ENCODE measurements at places on chromosomes 7 and 10.
A peak's percentile ranks its signal among the peaks of the same experiment; 100 is the strongest.

DNA sequence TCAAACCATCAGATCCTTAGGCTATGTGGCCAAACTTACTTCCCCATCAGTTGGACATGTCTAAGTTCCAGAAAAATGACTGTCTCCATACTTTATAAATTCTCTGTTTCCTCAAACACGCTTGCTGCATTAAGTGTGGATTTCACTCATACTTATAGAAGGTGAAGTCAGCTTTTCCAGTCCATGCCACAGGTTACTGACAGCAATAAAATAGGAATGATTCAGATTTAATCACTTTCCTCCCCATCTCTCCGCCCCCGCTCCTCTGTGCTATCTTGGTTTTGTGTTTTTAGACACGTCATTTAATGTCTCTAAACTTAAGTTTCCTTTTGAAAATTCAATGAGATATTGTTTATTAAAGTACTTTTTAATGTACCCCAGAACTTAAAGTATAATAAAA, 1098.0 kb upstream of the C7orf33 start:
- no peak for DNase-seq

DNA sequence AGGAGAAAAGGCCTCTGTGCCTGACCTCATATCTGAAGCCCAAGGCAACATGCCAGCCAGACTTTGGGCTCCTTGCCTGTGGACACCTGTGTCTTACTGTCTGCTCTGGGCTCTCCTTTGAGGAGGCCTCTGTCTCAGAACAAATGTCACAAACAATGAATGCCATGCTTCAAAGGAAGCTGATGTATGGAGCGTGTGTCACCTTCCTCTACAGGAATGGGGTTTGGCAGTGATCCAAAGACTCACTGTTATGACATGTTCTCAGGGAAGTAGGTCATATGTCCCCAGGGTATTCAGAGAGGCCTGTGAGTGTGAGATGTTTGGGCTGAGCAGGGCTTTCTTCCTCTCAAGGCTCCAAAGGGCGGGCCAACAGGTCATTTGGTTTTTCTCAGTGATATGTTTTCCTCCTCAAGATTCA, 38.4 kb downstream of the PTPRE start:
- DNase-seq, result no peak

GRCh38 chr7:44324481-44325200, 753 bp downstream of the CAMK2B start:
- no peak for DNase-seq

- no peak for DNase-seq
Observed at GRCh38 chr7:92133133-92133736, 1.0 kb downstream of the CYP51A1 start.

DNA sequence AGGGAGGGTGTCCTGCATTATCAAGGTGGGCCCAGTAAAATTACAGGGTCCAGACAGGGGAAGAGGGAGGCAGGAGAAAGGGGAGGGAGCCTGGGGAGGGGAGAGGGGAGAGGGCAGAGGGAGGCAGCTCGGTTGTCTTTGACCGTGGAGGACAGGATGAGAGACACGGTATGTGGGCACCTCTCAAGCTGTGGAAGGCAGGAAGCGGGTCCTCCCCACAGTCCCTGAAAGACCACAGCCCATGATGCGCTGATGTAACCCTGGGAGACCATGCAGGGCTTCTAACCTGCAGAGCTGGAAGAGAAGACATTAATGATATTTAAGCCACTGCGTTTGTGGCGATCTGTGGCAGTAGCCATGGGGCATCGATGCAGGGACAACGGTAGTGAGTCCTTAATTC, 27.2 kb upstream of the MNX1 start:
- DNase-seq, result no peak

- DNase-seq, result no peak
Observed at GRCh38 chr7:18890134-18890533, 227.3 kb downstream of the TWIST1 start.

DNA sequence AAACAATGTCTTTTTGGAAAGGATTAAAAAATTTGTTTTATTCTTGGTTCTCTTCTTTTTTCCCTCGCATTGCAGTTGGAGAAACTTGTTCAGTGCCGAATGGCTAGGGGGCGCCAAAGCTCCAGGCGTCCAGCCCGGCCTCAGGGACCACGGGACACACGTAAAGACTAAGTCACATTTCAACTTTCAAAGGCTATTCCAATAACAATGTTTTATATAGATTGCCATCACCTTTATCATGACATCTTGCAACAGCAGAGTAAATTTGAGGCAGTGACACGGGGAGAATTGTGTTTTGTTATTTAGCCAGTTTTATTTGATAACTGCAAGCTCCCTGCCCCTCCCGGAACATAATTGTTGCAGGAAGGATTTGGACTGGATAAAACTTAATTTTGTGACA, 2.2 kb upstream of the IGFBP3 start:
- peak; percentile 49 for DNase-seq

DNA sequence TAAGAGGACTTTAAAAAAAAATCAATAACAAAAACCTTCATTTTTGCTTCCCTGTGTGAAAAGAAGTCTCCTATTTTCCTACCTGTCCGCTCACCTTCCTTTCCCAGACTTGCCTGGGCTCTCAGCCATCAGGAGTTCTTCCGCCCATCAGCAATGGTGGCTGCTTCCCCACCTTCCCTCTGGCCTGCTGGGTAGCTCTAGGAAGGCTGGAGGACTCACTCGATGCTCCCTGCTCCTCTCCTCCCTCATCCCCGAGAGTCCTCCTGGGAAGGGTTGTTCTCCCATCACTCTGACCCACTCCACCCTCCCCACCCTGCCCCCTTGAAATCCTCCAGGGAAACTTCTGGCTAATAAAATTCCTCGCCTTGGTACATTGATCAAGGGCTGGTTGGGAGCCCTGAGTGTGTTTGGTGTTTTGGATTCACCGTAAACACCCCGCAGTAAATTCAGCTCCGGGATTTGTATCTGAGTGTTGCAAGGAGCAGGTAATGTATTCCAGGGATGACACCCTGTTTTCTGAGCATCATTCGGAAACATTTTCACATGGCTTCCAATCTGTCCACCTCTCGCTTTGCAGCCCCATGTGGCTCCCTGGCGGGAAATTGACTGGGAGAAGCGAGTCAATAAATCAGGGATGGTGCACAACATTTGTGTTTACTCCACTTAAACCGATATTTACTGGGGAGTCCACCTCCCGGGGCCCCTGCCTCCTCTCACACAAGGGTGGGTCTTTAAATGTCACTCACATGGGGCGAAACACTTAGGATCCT, 126.4 kb upstream of the SDK1 start:
- DNase-seq, result no peak

GRCh38 chr10:84685047-84685660, 356.8 kb downstream of the CCSER2 start:
- no peak for DNase-seq

GRCh38 chr7:134514106-134514505, 13.3 kb upstream of the AKR1B10 start:
- DNase-seq, result no peak

- DNase-seq, result no peak
Observed at GRCh38 chr10:17878896-17879295, 69.7 kb downstream of the MRC1 start.

- DNase-seq, result no peak
Observed at GRCh38 chr10:79046326-79046725, 22.4 kb upstream of the ZMIZ1 start.

DNA sequence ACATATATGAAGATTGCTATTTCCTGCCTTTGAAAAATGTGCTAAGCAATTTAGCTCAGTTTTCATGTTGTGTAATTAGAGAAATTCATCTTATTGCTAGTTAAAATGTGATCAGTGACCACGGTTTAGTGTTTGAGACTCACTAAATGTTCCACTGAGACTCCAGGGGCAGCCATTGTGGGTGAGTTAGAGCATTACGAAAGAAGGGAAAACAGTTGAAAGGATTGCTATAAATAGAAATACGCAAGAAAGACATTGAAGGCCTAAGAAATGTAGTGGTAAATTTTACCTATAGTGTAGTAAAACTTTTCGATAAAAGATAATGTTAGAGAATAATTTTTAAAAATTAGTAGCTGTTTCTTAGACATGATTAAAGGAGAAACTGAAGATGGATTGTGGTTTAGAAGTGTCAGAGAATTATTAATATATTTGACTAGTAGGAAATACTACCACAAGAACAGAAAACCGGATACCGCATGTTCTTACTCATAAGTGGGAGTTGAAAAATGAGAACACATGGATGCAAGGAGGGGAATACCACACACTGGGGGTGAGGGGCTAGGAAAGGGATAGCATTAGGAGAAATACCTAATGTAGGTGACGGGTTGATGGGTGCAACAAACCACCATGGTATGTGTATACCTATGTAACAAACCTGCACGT, 394.5 kb downstream of the SEMA3D start:
- no peak for DNase-seq

DNA sequence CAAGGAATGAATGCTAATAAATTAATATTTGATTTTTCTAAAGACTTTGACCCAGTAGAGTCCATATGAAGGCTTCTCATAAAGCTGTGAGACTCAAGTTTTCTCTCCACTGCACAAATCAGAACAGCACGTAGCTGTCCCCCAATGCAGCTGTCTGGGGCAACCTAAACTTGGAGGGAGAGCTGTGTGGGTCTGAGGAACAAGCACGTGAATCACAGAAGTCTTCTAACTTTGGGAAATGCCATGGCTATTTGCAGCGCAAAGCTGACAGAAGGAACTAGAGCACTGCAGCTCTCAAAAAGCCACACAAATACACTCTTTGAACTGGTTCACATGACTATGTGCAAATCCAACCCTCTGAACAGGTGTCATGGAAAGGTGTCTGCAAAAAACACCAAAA, 47.9 kb downstream of the COL1A2 start:
- DNase-seq, result no peak

DNA sequence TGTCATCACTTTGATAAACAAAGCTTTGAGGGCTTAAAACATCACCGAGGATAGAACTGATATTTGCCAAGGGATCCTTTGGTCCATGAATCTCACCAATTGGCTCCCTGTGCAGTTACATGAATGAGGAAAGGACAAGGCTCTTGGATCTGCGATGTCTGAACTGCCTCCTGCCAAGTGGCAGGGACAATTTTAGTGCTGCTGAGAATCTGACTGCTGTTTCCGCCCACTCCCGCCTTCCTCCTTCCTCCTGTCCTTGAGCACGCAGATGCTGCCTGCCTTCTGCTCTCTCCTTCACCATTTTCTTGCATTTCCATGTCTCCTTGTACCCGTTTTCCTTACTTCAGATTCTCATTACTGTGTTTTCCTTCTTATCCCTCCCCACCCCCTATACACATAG, 26.8 kb upstream of the ITPRID1 start:
- no peak for DNase-seq

DNA sequence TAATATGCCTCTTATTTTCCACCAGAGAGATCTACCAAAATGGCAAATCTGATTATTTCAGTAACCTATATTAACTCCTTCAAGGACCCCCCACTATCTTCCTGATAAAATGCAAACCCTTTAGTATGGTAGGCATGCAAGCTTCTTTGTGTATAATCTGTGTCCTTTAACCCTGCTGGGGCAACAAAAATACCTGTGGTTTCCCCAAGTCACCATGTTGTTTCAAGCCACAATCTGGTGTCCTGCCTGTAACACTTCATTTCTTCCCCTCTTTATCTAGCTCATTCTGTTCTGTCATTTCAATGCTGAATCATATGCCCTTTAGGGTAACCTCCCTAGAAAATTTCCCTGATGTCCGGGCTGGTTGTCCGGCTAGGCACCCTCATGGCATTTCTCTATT, 5.3 kb downstream of the CALCR start:
- no peak for DNase-seq

DNA sequence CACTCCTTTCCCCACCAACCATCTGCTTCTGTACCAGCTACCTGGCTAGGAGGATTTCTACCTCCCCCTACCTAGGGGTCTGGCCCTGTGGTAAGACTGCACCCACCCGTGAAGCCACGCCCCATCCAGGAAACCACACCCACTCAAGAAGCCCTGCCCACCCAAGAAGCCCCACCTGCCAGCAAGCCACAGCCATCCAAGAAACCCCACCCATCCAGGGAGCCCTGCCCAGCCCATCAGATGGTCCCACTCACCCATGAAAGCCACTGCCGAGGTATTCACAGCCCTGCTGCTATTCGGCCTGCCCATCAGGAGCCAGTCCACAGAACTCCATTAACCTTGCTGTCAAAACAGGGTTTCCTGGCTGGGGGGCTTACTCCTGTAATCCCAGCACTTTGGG, 15.6 kb upstream of the MUC3A start:
- no peak for DNase-seq

DNA sequence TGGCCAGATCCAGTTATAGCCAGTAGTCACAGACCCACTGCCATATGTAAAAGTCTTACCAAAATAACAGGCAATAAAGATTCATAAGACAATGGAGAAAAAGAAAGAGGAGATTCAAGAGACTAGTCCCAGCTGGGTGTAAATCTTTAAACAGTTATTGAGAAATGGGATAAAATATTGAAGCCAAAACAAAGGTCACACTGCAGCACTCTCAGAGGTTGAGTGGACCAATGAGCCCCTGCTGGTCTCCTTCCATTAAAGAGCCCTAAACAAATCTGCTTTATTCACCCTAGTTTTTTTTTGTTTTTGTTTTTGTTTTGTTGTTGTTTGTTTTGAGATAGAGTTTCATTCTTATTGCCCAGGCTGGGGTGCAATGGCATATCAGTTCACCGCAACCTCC, 98.8 kb downstream of the JMJD1C start:
- no peak for DNase-seq

GRCh38 chr7:107931740-107932515, 40.9 kb downstream of the DLD start:
- peak; percentile 40 for DNase-seq

GRCh38 chr7:19066170-19066569, 51.3 kb downstream of the TWIST1 start:
- no peak for DNase-seq

DNA sequence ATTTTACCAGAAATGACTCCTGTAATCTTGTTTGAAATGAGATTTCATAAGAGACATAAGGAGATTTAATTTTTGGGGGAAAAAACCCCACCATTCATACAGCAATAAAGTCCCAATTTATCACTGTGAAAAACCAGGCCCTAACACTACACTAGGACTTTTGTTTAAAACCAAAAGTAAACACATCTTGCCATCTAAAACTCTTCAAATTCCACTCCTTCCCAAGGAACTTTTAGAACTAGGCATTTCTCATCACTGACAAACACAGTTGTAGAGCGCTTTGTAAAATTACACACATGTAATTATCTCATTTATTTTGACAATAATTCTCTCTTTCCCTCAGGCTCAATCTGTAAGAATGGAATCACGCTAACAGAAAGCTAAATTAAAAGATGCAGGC, 128.1 kb upstream of the C1QL3 start:
- DNase-seq, result no peak

Measured in T-helper 2 cell (primary cell).